ENCODE measurements at places on chromosomes 1 and 21.

GRCh38 chr1:229114850-229115365, 156.0 kb upstream of the RAB4A start:
- no peak for DNase-seq

DNA sequence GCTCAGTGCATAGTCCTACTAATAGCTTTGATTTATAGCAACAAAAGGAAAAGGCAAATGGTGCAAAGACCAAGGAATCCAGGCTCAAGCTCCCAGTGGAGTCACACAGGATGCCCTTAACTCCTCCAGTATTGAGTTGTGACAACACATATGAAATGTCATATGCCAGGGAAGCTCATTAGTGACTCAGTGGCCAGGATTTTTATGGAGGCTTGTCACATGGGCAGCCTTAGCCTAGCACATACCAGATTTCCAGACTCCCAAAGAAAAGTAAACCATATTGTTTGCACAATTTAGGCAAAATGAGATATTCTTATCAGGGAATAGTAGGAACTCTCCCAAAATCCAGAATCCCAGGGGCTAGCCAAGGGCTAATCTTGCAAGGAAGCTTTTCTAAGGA, 129.2 kb downstream of the MAGI3 start:
- DNase-seq: no peak

DNA sequence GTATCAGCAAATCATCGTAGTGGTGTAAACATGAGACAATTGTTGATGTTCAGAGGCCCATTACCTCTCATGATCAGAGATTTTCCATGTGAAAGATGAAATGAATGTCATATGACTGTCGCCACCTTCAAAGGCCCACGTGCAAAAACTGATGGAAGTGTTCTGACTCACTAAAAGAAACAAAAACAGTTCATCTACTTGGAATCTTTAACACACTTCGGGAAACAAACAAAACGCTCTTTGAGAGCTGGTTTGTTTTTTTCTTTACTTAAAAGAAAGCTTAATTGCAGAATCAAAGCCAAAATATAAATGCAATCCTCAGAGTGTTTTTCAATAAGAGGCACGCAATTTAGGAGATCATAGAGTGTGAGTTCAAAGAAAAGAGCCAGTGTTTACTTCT, 100.8 kb downstream of the PLPPR4 start:
- no peak for DNase-seq

DNA sequence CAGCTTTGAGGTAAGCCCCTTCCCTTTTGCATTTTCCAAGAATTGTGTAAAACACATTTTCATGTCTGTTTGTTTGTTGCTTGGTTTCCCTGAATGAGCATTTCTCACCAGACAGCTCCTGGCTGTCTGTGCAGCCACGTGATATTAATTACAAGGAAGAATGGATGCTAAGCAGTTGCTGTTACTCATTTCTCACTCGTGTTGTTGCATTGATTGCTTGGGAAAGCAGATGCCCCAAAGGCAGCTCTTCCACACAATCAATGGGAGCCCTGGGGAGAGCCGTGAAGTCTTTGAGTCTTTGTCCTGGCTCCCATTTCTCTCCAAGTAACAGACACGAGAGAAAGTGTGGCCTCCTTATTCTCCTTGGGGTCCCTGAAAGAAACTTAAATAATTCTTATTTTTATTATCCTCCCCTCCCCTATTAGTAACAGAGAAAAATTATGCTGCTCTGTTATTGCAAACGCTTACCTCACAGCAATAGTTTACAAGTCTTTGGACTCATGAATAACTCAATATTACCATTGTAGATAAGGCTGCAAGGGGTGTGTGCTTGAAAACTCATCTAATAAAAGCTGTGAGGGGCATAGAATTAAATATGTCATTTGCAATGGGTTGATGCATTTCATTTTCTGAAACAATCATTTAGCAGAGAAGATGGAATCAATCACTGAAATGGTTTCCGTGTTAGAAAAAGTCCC, 127.7 kb upstream of the CAMK1G start:
- no peak for DNase-seq

GRCh38 chr21:26967062-26967913, at the start of gene ADAMTS5:
Gene ADAMTS5 (minus strand): TSS chr21:26967088. CDS start chr21:26966391, 697 bp downstream.
- DNase-seq: no peak

DNA sequence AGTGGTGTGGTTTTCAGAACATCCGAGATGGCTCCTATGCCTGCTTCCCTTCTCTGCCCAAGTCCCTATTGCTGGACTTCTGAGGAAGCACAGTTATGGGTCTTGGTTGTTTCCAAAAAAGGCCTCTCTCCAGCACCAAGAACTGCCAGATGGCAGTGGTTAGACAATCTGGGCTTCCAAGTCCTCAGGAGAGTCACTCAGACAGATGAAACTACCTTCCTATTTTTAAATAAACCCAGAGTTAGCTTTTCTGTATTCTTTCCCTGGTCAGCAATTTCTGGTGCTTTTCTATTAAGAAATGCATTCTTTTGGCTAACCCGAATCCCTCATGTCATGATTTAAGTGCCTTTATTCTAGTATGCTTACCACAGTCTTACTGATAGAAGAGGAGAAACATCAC, 245.9 kb downstream of the PRDM2 start:
- DNase-seq: no peak

DNA sequence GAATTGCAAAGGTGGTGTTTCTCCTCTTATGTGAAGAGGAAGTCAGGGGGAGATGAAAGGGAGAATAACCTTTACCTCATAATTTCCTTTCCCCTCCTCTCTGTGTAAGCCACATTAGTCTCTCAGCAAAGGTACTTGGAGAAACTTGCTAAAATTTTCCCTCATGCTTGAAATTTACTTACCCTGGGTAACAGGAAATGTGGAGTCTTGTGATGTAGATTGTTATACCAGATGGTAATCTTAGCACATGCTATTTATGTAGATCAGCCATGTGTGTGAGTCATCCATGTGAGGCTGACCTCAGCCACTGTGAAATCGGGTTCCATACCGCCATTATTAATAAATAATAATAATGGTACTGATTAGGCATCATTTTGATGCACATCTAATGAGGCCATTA, 128.4 kb downstream of the TGFB2 start:
- DNase-seq: no peak

GRCh38 chr1:6338695-6339094, 54.9 kb downstream of the ACOT7 start:
- no peak for DNase-seq

- DNase-seq: no peak
Observed at GRCh38 chr21:42755766-42756579, 102.6 kb downstream of the PDE9A start.

DNA sequence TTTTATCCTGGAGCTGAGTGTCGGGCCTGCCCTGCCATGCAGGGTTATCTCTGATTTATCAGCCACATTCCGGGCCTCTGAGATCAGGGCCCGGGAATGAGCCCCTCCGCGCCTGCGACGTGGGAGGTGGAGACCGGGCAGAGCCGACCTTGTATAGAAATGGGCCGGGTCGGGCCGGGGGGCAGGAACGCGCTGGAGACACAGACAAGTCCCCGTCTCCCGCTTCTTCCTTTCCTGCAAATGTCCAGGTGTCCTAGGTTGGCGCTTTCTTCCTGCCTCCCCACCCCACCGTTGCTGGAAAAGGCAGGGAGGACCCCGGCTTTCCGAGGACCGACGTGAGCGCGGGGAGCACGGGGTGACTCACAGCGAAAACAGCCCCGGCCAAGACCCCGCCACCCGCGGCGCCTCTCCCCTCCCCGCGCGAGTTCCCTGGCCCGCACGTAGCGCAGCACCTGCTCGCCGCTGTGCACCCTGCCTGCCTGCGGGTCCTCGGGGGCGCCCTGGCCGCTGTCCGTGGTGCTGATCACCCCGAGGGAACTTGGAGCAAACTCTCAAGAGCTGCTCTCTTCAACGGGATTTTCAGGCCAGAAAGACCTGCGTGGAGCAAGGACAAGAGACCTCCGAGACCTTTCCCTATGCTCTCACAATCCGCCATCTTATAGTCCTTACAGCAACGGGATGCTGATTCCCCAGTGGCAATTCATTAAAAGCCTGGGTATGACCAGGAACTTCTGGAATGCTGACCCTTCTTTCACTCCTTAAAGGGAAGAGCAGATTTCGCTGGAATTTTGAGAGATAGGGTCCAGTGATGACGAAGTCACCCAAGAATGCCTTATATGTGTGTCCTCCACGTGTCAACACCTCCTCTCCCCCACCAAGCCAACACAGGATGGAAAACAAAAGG, 475 bp upstream of the NPPB start:
- peak; percentile 47 for DNase-seq

GRCh38 chr1:178544531-178544930, 31.6 kb downstream of the TEX35 start:
- DNase-seq: no peak

DNA sequence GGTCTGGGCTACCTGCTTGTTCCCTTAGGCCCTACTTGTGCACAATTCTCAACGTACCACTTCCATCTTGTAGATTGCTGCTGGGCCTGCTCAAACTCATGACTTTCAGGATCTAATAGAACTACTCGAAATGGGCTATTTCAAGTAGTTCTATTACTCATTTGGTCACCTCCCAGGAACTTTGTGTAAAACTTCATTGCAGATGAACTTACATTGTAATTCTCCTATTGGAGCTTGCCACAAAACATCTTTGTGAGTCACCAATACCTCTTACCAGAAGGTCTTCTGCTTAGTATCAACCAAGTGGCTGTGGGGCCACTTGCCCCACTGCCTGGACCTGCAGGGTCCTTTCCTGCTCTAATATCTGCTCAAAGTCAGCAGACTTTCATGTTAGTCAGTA, 10.7 kb upstream of the MYOCOS start:
- no peak for DNase-seq

- no peak for DNase-seq
Observed at GRCh38 chr1:208101661-208102431, 142.3 kb downstream of the PLXNA2 start.

- DNase-seq: peak; percentile 50
Observed at GRCh38 chr1:52842643-52843310, at the start of gene ZYG11A. Gene ZYG11A (plus strand): TSS chr1:52842760. CDS start chr1:52842884, 124 bp downstream.

GRCh38 chr1:46506470-46507219, 17.0 kb downstream of the DMBX1 start:
- no peak for DNase-seq

- no peak for DNase-seq
Observed at GRCh38 chr1:246497331-246497915, 9.7 kb downstream of the SMYD3 start.

- no peak for DNase-seq
Observed at GRCh38 chr1:154772606-154773506, 97.2 kb downstream of the KCNN3 start.

DNA sequence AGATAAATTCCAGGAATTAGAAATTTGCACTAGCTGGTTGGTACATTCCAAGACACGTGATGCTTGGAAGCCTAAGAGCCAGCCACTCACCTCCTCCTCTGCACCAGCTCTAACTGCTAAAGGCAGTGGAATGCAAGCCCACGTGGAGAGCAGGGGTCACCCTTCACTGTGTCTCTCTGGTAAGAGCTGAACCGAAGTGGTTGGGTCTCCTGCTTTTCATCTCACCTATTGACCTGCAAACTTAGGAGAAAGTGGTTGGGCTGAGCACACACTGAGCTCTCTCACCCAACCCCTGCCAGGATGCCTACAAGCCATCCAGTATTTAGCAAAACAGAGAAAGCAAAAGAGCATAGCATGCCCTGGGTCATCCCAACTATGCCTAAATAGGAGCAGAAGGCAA, 19.3 kb downstream of the HAO2 start:
- DNase-seq: no peak

DNA sequence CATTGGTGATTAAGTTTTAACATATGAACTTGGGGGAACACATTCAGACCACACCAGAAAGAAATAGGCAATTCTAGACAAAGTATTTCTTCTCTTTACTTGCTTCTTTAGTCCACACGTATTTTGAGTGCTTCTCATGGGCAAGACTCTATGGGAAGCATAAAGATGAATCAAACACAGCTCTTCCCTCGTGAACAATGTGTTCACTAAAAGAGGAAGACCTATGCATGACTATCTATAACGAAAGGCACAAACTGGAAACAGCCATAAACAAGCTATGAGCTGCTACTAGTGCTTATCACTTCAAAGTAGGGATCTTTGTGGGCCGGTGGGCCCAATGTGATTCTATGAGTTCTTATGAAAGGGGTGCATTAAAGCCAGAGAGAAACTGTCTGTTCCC, 53.0 kb upstream of the PRDX6 start:
- no peak for DNase-seq

GRCh38 chr1:226365831-226366231, 42.1 kb downstream of the PARP1 start:
- no peak for DNase-seq

GRCh38 chr1:39295901-39296300, 91.4 kb downstream of the MACF1 start:
- DNase-seq: no peak

DNA sequence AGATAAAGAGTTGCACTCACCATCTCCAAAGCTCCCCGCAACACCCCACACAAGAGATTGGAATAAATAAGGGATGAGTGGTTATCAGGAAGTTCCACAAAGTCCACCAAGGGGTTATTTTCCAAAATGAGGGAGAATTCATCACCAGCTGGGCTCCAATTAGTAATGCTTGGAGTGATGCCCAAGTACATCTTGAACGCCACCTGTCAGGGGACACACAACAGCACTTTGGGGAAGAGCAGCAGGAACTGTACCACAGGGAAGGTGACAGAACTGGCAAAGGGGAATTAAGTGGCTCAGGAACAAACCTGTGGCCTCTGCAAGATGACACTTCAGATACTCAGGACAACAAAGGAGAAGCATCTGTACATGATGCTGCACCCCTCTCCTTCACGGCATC, 11.5 kb downstream of the TRAPPC3 start:
- DNase-seq: no peak

DNA sequence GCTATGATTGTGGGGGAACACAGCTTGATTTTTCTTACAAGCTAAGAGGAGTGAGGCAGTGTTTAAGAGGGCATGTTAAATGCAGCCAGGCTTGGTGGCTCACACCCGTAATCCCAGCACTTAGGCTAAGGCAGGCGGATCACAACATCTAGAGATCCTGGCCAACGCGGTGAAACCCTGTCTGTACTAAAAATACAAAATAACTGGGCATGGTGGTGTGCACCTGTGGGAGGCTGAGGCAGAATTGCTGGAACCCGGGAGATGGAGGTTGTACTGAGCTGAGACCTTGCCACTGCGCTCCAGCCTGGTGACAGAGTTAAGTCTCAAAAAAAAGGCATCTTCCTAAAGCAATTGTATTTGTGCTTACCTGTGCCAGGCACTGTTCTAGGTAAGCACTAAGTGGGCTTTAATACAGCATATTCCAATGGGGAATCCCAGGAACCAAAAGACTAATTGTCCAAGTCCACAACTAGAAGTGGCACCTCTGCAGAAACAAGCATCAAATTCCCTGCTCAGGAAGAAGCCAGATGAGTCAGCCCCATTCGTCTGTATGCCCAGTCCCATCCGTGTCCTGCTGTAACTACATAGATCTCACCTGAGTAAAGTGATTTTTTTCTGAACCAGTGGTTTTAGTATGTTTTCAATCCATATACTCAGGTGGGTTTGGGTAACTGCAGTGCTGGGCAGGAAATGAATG, 4.6 kb downstream of the RCC1 start:
- no peak for DNase-seq

- DNase-seq: no peak
Observed at GRCh38 chr1:201880928-201881571, 7.6 kb upstream of the SHISA4 start.

GRCh38 chr1:54846301-54846700, 40.7 kb downstream of the DHCR24 start:
- DNase-seq: no peak

Measured in activated CD4-positive, alpha-beta T cell treated with anti-CD3 and anti-CD28 coated beads for 1 hour (primary cell).